ENCODE measurements at places on chromosomes 1 and 21.
A peak's percentile ranks its signal among the peaks of the same experiment; 100 is the strongest.

GRCh38 chr1:61904354-61904753 lies 162.1 kb downstream of the PATJ start:
- DNase-seq = peak; percentile 6

GRCh38 chr1:208374391-208374941 lies 130.3 kb upstream of the PLXNA2 start:
- DNase-seq = no peak

- no peak for DNase-seq
Measured at GRCh38 chr1:11961230-11961629, 19.0 kb upstream of the MFN2 start.

DNA sequence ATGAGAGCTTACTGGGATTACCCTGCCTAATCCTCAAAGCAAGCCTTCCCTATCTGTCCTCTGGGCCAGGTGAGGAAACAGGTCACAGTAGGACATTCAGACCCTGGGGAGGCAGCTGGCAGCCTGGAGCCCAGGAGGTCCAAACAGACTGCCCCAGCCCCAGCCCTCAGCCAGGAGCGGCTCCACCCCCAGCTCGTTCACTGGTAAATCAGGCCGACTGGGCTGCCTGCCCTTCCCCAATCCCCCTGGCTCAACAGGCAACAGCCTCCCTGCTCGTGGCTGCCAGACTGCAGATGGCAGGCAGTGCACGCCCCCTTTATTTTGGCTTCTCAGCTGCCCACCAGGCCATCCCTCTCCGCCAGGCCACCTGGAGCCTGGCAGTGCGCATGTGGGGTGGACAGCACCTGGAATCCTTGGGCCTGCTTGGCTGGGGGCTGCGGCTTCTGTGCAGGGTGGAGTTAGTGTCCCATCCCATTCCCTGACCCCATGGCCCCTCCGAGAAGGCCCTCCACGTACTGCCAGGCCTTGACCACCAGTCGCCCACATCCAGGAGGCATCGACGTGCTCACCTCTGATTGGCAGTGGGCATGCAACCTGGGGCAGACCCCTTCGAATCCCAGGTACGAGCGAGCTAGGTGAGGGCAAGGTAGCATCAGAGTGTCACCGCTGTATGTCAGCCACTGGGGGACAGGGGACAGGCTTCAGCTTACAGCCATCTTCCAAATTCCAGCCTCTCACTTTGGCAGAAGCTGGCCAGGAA lies 11.2 kb upstream of the ZNF670 start:
- no peak for DNase-seq

DNA sequence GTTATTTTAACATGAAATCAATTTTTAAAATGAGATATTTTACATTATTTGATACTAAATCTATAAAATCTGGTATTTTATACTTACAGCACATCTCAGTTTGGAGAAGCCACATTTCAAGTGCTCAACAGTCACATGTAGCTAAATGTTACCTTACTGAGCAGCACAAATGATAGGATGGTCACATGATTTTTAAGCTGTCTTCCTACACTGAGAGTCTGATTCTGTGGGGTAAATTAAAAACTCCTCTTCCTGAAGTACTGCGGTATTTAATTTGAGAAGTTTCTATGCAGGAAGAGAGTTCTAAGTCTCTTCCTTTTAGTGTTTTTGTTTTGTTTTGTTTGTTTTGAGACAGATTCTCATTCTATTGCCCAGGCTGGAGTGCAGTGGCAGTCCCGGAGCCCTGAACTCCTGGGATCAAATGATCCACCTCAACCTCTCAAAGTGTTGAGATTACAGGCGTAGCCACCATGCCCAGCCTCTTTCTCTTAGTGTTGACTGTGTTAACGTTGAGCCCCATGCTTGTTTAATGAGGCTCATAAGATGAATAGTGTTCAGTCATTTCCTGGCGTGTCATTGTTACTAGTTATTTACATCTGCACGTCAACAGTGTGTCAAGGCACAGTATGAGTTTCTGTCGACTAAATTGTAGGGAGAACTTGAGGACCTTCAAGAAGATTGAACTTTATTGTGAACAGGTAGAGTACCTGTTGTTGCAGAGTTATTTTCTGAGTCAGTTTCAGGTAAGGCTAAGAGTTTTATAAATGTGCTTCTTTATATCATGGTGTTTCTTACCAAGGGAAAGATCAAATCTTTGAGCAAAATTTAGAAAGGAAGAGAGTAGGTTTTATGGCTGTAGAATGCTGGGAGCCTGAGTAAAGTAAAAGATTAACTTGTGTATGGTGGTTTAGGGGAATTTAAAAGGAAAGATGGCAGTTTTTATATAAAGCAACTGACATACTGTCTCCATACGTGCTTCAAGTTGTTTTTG lies 3.3 kb downstream of the CNST start:
- DNase-seq = peak; percentile 12

DNA sequence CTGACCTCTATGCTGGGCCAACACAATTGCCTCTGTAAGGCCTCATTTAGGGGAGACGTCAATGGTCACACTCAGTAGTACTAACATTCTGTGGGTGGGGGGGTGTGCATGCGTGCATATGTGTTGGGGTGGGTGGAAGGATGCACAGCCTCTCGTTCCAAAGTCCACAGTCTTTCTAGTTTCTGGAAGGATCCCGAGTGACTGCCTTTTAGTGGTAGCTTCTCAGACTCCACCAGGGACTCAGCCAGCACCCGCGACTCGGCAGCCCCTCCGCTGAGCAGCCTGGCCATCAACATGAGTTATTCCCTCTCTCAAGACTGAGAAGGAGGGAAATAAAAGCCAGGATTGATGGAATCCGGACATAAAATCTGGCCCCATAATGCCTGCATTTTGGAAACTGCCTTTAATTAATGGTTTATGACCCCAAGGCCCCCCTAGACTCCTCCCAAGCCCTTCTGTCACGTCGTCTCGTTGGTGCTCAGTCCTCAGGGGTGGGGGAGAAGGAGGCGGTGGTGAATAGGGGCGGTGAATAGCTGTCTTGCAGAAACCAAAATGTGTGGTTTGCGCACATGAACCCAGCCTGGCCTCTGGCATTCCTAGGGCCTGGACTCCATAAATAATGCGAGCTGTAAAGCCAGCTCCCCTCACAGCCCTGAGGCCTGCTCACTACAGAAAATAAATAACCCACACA lies 65.1 kb upstream of the TMEM51 start:
- DNase-seq = no peak

GRCh38 chr1:163821679-163822078 lies 499.9 kb downstream of the NUF2 start:
- no peak for DNase-seq

- DNase-seq = no peak
Measured at GRCh38 chr1:104856518-104856917, 1106.8 kb downstream of the AMY1C start.

DNA sequence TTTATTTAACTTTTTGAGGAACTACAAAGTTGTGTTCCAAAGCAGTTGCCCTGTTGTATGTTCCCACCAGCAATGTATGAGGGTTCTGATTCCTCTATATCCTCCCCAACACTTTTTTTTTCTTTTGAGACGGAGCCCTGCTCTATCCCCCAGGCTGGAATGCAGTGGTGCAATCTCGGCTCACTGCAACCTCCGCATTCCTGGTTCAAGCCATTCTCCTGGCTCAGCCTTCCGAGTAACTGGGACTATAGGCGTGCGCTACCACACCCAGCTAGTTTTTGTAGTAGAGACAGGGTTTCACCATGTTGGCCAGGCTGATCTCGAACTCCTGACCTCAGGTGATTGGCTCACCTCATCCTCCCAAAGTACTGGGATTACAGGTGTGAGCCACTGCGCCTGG lies 60.4 kb upstream of the ENAH start:
- DNase-seq = no peak

GRCh38 chr1:240618946-240619345 lies 7.0 kb upstream of the GREM2 start:
- peak; percentile 43 for DNase-seq

GRCh38 chr1:1041092-1041523 lies 21.2 kb downstream of the AGRN start:
- no peak for DNase-seq

DNA sequence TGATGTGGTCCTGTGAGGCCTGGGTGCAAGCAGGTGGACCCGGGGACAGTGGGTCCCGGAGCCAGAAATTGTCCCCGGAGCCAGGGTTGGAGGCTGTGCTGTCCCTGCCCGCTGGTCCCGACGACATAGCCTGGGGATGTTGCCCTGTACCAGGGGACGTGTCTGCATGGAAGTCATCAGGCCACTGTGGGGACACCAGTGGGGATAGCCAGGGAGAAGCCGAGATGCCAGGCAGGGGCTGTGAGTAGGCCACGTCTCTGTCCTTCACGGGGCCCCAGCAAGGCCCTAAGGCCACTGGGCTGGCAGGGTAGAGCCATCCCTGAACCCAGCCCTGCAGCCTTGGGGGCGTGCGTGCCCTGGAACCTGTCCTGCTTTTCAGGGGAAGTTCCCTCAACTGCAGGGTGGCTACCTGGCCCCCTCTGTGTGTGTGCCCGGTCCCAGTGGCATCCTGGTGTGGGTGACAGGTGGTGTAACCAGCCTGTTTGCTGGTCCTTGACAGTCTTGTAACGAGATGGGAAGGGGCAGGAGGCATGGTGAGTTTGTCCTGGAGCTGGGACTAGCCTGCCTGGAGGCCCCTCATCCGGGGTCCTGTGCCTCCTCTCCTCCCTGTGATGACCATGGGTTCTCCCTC lies 73.2 kb downstream of the OBSCN start:
- DNase-seq = no peak

DNA sequence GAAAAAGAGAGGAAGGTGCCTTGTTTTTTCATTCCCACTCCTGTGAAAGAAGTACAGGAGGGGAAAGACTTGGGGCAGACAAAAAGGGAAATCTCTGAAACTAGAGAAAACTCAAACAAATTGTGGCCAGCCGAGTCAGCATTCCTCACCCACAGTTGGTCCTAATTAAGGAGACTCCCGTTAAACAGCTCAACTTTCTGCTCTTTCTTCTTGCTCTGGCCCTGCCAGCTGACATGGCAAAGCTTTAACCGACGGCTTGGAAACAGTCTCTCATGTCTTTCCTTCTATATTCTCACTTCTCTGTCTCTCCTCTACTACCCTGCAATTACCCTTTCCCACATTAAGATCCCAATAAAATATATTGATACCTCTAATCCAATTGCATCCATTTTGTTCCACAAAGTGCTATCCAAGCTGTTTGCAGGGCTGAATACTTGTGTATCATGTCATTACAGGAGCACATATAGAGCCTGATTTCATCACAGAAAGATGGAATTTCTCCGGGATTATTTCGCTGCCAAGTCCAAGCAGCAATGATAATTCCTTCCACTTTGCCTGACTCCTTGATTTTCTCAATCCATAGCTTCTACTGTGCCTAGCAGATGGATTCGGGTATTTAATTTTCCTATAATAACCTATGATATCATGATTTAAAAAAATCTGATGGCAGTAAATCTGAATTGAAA lies 65.4 kb upstream of the IPO9 start:
- DNase-seq = no peak

GRCh38 chr1:236800002-236800620 lies 5.0 kb downstream of the MTR start:
- DNase-seq = no peak

DNA sequence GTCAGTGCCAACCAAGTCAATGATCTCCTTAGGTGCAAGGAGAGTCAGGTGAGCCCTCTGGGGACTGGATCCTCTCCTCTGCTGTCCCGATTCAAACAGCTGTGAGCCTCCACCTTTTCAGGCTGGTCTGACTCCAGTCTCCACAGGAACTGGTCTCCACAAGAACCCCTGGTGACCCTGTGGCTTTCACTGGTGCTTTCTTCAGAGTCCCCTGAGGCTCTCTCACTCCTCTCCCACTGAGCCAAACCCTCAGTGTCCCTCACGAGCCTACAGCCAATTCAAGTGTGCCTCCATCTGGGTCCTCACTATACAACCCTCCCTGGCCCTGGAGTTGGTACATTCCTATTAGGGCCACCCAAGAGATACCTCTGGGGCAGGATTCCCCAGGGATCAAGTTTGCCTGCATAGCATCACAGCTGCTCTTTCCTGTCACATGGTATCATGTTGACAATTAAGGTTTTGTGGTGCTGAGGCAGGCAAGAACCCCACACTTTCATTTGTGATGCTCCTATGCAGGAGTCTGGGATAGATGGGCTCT lies 5.2 kb upstream of the NGF start:
- no peak for DNase-seq

GRCh38 chr1:3702528-3702927 lies 49.7 kb upstream of the CCDC27 start:
- DNase-seq = no peak

- DNase-seq = peak; percentile 9
Measured at GRCh38 chr1:37817481-37817880, 9.5 kb upstream of the YRDC start.

DNA sequence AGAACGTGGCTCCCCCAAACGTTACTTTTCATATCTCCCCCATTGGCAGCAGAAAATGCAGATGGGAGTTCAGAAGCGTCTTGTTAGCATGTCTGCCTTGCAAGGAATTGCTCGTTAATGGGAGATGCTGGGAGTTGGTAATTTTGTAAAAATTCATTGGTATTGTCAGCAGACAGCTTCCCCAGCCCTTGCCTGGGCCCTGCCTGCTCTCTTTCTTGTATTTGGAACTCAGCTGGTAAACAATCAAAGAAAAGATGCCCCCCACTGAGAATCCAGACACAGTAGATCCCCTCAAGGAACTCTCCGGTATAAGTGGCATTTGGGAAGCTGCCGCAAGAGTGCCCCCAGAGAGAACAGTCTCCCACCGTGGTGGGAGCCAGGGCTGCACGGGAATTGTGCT lies 94.4 kb upstream of the IGSF21 start:
- no peak for DNase-seq

- no peak for DNase-seq
Measured at GRCh38 chr1:221991221-221991620, 249.3 kb upstream of the DUSP10 start.

DNA sequence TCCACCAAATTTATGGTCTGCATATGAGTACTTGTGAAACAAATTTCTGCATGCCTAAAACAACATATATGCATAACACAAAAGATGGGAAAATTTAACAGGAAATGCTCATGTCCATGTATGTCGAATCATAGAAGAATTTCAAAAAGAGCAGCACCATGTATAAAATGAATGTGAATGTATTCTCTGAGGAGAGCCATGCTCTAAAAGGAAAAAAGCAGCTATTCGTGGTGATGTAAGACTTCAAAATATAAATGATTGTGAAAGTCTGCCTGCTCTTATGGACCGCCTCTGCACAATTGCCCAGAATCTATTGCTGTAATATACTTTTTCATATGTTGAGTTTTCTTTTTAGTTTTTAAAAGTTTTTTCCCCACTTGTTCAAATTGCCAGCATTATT lies 66.8 kb downstream of the EPB41 start:
- DNase-seq = peak; percentile 10

- DNase-seq = peak; percentile 9
Measured at GRCh38 chr1:113391649-113392271, 1.4 kb downstream of the MAGI3 start.

DNA sequence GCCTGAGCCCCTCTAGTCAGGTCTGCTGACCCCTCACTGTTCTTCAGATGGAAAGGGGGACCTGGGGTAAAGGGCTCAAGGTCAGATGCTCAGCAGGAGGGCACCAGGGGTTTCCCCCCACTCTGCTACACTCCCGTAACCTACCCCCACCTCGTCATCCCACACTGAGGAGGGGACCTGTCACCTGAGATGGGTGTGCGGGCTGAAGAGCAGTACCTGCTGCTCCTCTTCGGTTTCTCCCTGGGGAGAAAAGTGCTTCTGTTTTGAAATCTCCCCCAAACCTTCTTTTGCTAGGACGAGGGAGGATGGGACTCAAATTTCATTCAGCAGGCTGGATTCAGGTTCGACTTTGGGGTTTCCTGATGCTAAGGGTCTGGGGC lies 65.2 kb downstream of the SYT2 start:
- no peak for DNase-seq
